Prostate gland (tissue), 2 donors: ENCODE measurements at places on chromosomes 2 and 18.

DNA sequence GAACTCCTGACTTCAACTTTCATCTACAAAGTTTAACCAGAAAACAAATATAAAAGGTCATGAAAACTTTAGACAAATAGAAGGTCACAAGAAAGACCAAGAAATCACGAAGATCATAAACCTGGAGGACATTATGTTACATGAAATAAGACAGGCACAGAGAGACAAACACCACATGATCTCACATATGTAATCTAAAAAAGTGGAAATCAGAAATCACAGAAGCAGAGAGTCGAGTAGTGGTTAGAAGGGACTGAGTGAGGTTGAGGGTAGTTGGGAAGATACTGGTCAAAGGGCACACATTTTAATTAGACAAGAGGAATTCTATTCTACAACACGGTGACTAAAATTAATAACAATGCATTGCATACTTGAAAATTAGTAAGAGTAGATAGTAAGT, 1.4 kb downstream of the GCFC2 start:
- no peak for DNase-seq

- DNase-seq: no peak
Observed at GRCh38 chr18:39448942-39449341, 1883.3 kb upstream of the CELF4 start.

GRCh38 chr2:58501371-58502160, 260.4 kb upstream of the FANCL start:
- no peak for DNase-seq

DNA sequence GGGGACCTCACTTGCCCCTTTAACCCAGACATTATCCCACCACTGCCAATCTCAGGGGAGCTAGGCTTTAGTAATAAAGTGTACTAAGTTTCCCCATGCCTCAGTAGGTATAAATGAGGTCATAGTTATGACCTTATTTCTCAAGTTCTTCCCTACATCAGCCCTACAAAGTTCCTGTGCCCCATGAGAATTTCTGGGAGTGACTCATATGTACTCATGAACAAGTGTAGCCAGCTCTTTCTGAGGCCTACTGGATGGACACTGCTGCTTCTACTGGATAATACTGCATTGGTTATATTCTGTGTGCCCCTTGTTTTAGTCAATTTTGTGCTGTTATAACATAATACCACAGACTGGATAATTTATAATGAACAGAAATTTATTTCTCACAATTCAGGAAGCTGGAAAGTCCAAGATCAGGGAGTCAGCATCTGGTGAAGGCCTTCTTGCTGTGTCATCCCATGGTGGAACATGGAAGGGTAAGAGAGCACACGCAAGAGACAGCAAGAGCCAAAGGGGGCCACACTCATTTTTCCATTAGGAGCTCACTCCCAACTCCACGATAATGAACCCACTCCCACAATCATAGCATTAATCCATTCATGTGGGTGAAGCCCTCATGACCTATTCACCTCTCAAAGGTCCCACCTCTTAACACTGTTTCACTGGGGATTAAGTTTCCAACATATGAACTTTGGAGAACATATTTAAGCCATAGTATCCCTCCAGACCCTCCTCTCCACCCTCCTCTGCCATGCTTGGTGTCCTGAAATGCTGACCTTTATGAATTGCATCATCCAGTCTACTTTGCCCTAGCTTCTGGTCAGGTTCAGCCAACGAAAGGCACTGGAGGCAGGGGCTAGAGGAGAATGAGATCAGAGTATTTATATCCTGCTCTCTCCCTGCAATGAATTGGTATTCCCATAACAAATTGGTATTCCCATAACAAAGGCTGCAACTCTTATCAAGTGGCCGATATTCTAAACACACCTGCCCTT, 25.4 kb upstream of the ST3GAL5 start:
- no peak for DNase-seq

DNA sequence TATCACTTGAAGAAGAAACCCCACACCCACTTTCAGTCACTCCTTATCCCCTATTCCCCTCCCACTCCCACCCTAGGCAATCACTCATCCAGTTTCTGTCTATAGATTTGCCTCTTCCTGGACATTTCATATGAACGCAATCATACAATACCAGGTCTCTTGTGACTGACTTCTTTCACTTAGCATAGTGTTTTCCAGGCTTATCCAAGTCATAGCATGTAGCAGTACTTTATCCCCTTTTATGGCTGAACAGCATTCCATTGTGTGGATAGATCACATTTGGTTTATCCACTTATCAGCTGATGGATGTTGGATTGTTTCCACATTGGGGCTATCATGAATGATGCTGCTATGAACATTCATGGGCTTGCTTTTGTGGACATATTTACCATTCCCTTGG, 6.6 kb downstream of the CFAP221 start:
- DNase-seq: no peak

- no peak for DNase-seq
Observed at GRCh38 chr2:186518291-186518690, 32.2 kb downstream of the ZC3H15 start.

DNA sequence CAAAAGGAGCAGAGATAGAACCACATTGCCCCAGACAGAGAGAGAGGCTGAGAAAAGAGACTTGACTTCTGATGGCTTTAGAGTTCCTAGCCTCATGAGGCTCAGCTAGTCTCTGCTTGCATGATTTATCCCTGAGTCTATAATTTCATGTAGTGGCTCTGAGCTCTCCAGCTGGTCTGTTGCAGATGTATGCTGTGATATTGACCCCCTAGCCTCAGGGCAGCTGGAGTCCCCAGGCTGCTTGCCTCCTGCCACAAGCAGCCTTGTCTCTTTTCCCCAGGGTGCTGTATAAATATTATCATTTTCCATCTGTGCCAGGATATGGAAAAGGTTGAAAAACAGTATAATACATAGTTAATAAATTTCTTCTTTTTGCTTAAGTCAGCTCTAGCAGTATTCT, 467.6 kb upstream of the CWC22 start:
- no peak for DNase-seq

GRCh38 chr2:105188343-105188742, 53.2 kb upstream of the GPR45 start:
- DNase-seq: no peak

DNA sequence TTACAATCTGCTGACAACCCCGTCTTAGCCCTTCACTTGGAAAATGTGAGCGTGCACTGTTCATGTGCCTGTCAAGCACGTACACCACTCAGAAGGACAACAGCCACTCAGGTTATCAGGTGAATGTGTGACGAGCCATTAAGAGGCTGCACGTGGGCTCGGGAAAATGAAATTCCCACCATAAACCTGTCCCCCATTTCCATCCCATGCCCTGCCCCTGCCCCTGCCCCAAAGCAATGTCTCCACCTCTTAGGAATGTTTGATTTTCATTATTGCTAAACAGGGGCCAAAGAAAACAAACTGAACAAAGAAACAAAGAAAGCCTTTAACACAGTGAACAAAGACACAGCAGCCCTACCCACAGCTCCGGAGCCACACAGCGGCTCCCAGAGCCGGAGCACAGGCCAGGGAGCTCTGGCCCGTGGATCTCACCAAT, 90.5 kb downstream of the TMEM18 start:
- no peak for DNase-seq
